Activated CD4-positive, alpha-beta T cell treated with anti-CD3 and anti-CD28 coated beads, Interleukin-2, amount 10 ng/mL, durations not matched to agents 24 days and 14 days (primary cell): ENCODE measurements at places on chromosomes 7 and 10. TPM values are rescaled to one million over a fixed set of nuclear protein-coding genes. Genes with fewer than 3 reads are reported as not detected.

The ITPRID1 gene
- total RNA-seq: not detected in 2 replicates

The SSC4D gene
- 0.77 and 0.80 TPM in 2 replicates for total RNA-seq

The MOGAT3 gene
- total RNA-seq: not detected in 2 replicates

The ZP3 gene
- total RNA-seq: 7.4 and 7.5 TPM in 2 replicates

GRCh38 chr7:43537765-43538403 lies 45.0 kb upstream of the STK17A start:
- H3K36me3 ChIP-seq: no peaks in the 10 kb centered on the region
- no peaks in the 10 kb centered on the region for H3K4me1 ChIP-seq
- H3K4me3 ChIP-seq: no peak overlapping the region
- no peak for DNase-seq

- H3K36me3 ChIP-seq: no peaks in the 10 kb centered on the region
- no peak overlapping the region for H3K27ac ChIP-seq
- no peak overlapping the region for H3K4me3 ChIP-seq
Observed at GRCh38 chr7:51233374-51233773, 83.2 kb downstream of the COBL start.

DNA sequence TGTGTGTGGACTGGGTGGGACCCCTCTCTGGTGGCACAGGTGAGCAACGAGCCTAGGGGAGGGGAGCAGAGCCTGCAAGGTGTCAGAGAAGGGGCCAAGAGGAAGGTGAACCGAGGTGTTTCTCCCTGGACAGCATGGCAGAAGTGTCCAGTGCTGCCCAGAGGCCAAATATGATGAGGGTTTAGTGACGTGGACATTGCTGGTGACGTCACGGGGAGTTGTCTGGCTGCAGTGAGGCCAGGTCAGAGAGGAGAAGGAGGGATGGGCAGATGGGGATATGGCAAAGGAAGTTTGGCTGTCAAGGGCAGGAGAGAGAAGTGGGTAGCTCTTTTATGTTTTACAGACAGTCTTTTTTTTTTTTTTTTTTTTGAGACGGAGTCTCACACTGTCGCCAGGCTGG lies 2.6 kb upstream of the ZNF853 start:
- H3K36me3 ChIP-seq: peaks cover 3% of the 10 kb centered on the region
- H3K4me3 ChIP-seq: no peak overlapping the region
- no peak overlapping the region for H3K27ac ChIP-seq
- H3K27me3 ChIP-seq: peaks cover 32% of the 10 kb centered on the region
- H3K4me1 ChIP-seq: peaks cover 4% of the 10 kb centered on the region

DNA sequence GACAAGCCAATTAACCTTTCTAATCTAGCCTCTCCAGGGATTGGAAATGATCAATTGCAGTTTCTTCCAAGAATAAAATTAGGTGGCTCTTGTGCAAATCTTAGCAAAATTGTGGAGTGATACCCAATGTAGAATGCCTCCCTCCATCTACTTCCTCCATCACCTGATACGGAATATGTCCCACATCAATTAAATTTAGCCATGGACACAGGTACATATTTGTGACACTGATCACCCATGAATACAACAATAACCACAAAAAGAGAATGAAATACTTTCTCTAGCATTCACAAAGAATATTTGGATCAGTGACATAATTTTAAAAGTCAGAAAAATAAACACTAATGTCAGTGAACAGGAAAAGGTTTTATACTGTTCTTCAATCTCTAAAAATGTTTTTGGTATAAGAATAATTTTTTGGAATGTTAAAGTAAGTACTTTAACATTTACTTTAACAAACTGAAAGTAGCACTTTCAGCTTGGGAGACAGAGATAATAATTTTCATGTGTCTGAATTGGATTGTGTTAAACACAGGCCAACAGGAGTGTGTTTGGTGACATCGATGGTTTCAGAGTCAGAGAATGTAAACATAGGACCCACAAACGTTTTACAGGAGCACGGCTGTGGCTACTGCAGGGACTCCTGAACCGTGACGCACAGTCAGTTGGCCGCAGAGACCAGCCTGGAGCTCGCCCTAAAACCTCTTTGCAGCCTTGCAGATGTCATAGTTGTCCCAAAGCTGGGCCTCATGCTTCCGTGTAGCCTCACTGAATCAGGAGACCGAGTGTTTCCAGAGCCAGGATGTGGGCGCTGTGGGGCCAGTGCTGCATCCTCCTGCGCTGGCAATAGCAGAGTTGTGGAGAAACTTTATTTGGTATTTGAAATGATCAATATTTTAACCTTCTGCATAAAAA lies 7.2 kb downstream of the RBM20 start:
- H3K4me3 ChIP-seq: no peak overlapping the region
- peak; percentile 76 for DNase-seq
- H3K36me3 ChIP-seq: no peaks in the 10 kb centered on the region
- H3K27ac ChIP-seq: no peak overlapping the region

DNA sequence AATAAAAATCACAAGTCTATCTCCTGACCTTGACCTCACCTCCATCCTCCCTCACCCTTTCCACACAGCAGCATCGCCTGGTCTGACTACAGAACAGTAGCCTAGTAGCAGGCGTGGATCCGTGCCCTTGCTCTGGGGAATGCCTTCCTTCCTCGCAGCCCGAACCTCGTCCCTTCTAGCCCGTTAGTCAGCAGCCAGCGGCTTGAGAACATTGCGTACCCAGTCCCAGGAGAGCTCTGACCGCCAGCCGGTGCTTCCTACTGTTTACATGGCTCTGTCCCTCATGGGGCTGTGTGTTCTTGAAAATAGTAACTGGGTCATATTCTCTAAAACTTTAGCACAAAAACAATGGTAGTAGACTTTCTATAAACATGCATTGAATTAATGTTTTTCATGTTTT lies 682.7 kb upstream of the IGFBP3 start:
- no peaks in the 10 kb centered on the region for H3K4me1 ChIP-seq
- H3K27me3 ChIP-seq: no peaks in the 10 kb centered on the region
- no peak overlapping the region for H3K27ac ChIP-seq
- no peak overlapping the region for H3K4me3 ChIP-seq
- no peak for DNase-seq

DNA sequence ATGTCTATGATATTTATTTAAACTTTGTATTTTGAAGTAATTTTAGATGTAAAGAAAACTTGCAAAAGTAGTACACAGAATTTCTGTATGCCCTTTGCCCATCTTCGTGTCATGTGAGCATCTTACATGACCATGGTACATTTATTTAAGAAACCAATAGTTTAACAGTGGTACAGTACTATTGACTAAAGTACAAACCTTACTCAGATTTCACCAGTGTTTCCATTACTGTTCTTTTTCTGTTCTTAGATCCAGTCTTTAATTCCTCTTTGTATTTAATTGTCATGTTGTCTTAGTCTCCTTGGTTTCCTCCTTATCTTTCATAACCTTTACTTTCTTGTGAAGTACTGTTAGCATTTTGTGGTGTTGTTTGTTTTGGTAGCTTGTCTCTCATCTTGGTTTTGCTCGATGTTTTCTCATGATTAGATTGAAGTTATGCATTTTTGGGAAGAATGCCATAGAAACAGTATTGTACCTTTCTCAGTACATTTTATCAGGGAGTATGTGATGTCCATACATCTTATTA lies 24.1 kb downstream of the TAX1BP1 start:
- no peak overlapping the region for H3K27ac ChIP-seq
- no peaks in the 10 kb centered on the region for H3K27me3 ChIP-seq

- peaks cover 2% of the 10 kb centered on the region for H3K4me1 ChIP-seq
- DNase-seq: peak; percentile 79
- H3K36me3 ChIP-seq: peaks cover 2% of the 10 kb centered on the region
- peak overlapping the region; percentile 87 for H3K4me3 ChIP-seq
Observed at GRCh38 chr7:75639071-75639885, 99.5 kb downstream of the HIP1 start.

DNA sequence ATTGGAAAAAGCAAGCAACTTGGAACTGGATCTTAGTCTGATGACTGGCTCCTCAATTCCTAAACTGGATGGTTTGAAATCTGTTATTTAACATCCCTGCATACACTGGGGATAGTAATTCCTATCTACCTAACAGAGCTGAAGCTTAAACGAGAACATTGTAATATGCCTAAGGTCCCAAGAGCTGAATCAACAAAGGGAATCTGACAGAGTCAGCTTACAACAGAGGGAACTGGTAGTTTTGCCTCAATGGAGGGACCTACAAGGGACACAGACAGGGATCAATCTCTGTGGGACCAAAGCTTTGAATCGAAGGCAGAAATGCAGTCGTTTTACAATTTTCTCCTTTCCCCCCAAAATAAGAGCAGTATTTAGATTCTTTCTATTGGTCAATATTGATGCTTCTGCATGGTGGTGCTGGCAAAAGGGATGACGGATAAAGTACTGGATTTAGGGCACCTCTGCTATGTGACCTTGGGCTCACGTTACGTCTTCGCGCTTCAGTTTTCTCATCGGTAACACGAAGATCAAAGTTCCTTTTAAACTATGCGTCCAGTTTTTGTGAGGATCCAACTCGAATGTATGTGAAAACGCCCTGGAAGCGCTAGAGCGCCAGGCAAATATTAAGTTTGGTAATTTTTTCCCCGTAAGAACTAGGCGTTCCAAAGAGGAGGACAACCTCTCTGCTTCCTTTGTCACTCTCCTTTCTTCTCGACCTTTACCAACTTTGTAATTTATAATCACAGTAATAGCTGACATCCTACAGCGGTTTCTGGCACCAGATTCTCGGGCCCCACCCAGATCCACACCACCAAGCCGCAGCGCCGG lies 1.1 kb downstream of the ACTR1A start:
- H3K4me1 ChIP-seq: peaks cover 23% of the 10 kb centered on the region
- H3K27ac ChIP-seq: no peak overlapping the region
- DNase-seq: no peak
- no peak overlapping the region for H3K4me3 ChIP-seq
- peaks cover 16% of the 10 kb centered on the region for H3K36me3 ChIP-seq

DNA sequence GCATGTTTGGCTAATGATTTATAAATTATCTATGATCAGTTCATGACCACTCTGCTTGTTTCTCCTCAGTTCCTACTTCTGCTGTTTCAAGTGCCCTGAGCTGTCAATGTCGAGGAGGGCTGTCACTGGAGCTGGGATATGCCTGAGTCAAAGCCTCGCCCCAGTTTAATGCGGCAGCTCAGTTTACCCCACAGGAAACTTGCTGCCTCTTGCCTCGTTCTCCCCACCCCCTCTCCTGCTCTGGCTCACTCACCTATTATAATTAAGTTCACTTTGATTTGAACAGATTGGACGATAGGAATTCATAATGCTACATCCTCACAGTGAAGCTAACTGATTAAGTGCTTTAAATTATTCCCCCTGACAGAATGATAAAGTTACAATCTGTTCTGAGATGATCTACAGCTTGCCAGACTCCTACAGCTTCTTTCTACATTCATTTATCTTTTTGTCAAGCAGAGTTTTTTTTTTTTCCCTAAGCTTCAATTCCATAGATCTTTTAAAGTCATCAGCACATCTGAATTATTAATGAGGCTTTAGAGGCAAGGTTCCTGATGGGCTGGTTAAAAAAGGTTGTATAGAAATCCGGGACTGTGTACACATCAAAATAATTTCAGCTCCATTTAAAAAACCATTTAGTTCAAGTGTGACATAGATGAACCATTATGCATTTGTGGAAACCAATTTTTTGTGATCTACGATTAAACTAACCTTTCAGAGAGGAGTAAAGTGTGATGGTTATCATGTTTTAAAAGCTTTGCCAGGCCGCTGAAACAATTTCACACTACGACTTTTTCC lies 758.3 kb downstream of the KCNMA1 start:
- no peak overlapping the region for H3K4me3 ChIP-seq
- H3K36me3 ChIP-seq: no peaks in the 10 kb centered on the region
- no peak overlapping the region for H3K27ac ChIP-seq
- H3K27me3 ChIP-seq: no peaks in the 10 kb centered on the region
- H3K4me1 ChIP-seq: no peaks in the 10 kb centered on the region

DNA sequence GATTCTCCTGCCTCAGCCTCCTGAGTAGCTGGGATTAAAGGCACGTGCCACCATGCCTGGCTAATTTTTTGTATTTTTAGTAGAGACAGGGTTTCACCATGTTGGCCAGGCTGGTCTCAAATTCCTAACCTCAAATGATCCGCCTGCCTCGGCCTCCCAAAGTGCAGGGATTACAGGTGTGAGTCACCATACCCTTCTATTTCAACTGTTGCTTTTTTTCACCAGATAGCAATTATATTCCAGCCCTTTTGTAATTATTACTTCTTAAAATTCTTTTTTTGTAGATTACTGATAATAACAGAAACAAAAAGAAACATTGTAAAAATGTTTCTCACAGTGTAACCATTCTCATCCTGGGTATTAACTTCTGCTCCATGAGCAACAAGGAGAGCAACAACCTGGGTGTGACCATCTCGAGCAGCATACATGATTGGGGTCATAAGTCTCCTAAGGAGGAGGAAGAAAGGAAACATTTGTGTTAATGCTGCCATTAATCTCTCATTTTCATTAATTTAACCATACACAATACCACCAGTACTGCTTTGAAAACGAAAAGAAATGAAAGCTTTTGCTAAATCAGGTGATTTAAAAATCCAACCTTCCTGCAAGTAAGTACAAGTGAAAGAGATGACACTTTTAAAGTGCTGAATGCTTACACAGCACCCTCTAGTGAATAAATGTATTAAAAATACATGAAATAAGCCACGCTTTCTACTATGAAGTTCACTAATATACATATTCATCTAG lies 41.8 kb downstream of the ASZ1 start:
- no peak for DNase-seq
- no peaks in the 10 kb centered on the region for H3K27me3 ChIP-seq
- no peak overlapping the region for H3K4me3 ChIP-seq
- H3K27ac ChIP-seq: no peak overlapping the region
- no peaks in the 10 kb centered on the region for H3K4me1 ChIP-seq

- H3K4me3 ChIP-seq: no peak overlapping the region
- H3K27ac ChIP-seq: no peak overlapping the region
- H3K36me3 ChIP-seq: no peaks in the 10 kb centered on the region
- H3K4me1 ChIP-seq: no peaks in the 10 kb centered on the region
- DNase-seq: no peak
Observed at GRCh38 chr7:73354196-73354595, 26.2 kb downstream of the FKBP6 start.

DNA sequence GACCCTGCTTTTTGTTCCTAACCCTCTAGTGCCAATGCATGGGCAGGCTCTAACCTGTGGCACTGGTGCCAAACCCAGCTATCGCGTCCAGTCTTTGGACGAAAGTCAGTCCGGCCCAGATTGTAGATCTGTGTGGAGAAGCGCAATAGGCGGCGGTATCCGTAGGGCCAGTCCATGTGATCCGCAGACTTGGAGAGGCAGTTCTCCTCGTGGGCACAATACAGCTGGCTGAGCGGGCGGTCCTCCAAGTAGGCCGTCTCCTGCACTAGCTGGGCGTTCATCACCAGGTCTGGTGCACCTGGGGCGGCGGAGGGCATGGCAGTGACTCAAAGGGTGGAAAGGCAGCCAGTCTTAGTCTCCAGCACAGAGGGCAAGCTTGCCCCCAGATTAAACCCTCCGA lies 14.5 kb downstream of the LOXL4 start:
- H3K36me3 ChIP-seq: peaks cover 4% of the 10 kb centered on the region
- H3K27me3 ChIP-seq: no peaks in the 10 kb centered on the region
- H3K27ac ChIP-seq: no peak overlapping the region
- peak; percentile 49 for DNase-seq
- peaks cover 1% of the 10 kb centered on the region for H3K4me1 ChIP-seq
